Brain (organoid and tissue), 16 donors: ENCODE measurements at places on chromosomes 1 and 21. TPM values are rescaled to one million over a fixed set of nuclear protein-coding genes. Genes with fewer than 3 reads are reported as not detected.

The ADAM30 gene
- polyA plus RNA-seq = not detected

The IVL gene
- polyA plus RNA-seq = not detected

The UAP1 gene
- 34.8 TPM for polyA plus RNA-seq

The AXDND1 gene
- not detected for polyA plus RNA-seq

The LRRC3 gene
- polyA plus RNA-seq = 9.3 TPM

The TNNT2 gene
- polyA plus RNA-seq = 11.5 TPM

The SLC22A15 gene
- 2.8 TPM for polyA plus RNA-seq

The FMO4 gene
- polyA plus RNA-seq = 0.39 TPM

The MCOLN2 gene
- not detected for polyA plus RNA-seq

The KRTAP13-4 gene
- not detected for polyA plus RNA-seq

The TMEM52 gene
- 6.5 TPM for polyA plus RNA-seq

The CELA3A gene
- not detected for polyA plus RNA-seq

The STXBP3 gene
- 14.8 TPM for polyA plus RNA-seq

The LCK gene
- 2.0 TPM for polyA plus RNA-seq

The CELA2A gene
- polyA plus RNA-seq = not detected

The SERTAD4 gene
- polyA plus RNA-seq = 9.2 TPM

The MRAP gene
- 0.92 TPM for polyA plus RNA-seq

The CNR2 gene
- polyA plus RNA-seq = not detected

The PIGR gene
- not detected for polyA plus RNA-seq

The ZNF593OS gene
- not detected for polyA plus RNA-seq

The BGLAP gene
- 2.9 TPM for polyA plus RNA-seq

The LCE2C gene
- polyA plus RNA-seq = not detected
